ENCODE measurements at places on chromosomes 6 and 20. TPM values are rescaled to one million over a fixed set of nuclear protein-coding genes. Genes with fewer than 3 reads are reported as not detected.

The PSMF1 gene
- 133 TPM for total RNA-seq

The AK9 gene
- total RNA-seq = 7.6 TPM

The B4GALT5 gene
- total RNA-seq = 58.1 TPM

The SAMD5 gene
- 13.4 TPM for total RNA-seq

The ANGPT4 gene
- not detected for total RNA-seq

DNA sequence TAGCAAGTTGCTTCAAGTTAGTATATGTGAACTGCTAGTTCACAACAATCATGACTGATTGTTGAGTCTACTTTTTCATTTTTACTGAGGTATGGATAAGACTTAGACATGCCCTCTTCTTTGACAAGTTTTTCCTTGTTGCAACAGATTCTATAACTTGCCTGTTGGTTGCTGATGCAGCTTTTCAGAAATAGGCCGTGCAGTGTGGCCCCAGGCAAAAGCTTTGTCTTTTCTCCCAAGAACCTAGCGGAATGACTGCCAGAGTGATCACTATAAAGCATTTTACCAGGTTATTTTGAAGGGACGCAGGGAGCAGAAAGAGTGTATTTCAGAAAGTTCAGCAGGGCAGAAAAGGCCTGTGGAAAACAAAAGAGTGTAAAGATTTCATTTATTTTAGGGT, 16.0 kb downstream of the HECA start:
- DNase-seq = no peak

GRCh38 chr6:70834520-70834919, 122.3 kb downstream of the B3GAT2 start:
- DNase-seq = no peak

DNA sequence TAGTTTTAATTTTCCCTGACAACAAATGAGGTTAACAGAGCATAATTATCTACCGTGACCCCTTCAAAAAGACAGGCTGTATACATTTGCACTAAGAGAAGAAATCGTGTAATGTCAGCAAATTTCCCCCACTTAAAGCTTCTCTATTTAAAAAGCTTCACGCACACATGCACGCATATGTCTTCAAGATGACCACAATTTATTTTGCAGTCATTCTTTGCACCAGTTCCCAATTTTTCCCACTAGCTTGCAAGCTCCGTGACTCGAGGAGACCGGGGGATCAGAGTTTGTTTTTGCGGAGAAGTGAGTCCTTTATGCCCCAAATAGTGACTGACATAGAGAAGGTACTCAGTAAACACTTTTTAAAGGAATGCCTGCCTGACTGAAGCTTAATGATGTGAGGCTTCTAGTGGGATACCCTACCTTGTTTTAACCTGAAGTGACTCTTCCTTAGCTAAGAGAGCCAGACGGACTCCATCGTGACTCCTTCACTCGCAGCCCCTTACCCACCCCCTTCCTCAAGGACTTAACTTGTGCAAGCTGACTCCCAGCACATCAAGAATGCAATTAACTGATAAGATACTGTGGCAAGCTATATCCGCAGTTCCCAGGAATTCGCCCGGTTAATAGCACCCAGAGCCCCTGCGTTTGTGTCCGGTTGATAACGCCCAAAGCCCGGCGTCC, 9.3 kb upstream of the NQO2 start:
- no peak for DNase-seq

- DNase-seq = no peak
Measured at GRCh38 chr6:164661716-164662115, 647.7 kb downstream of the C6orf118 start.

DNA sequence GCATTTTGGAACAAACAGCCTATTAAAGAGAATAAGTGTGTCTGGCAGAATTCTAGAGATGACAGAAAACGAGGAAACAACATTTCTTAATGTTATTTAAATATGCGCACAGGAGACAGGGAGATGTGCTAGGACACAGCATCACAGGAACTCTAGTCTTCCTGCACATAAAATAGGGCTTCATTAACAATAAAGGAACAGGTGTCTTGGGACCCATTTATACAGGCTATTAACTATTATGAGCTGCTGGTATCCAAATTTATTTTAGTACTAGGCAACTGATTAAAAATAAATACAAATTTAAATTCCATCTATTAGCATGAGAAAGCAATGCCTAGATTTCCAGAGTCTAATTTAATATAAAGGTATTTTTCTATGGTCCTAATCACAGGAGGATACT, 102.3 kb downstream of the PDSS2 start:
- DNase-seq = no peak

DNA sequence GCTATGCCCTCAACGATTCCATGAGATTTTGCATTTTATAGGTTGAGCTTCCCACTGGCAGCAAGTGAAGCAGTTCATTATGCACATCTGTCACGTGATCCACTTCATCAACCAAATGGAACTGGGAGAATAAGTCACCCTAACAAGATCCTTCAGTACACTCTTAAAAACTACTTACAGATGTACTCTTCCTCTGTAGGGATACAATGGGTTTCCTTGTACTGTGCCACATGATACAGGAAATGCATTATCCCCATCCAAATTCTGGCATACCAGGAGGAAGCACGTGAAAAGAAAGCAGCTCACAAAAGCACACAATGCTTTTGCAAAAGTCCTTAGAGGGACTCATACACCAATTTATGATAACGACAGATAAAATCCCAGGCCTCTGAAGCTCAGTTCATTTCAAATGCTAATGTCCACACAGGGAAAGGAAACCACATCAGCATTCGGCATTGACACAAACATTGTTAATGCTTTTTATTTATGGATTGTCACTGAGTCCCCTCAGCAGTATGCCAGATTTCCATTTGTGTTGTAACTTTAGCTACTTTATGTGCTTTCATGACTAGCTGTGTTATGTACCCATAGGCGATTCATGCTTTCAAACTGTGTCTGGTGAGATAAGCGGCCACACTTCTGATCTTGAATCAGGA, 58.1 kb upstream of the REV3L start:
- DNase-seq = no peak

GRCh38 chr6:127288705-127289104, 22.0 kb downstream of the RNF146 start:
- no peak for DNase-seq

GRCh38 chr6:126919947-126920346, 198.5 kb upstream of the RSPO3 start:
- no peak for DNase-seq

- DNase-seq = no peak
Measured at GRCh38 chr6:46606338-46606737, 46.3 kb downstream of the CYP39A1 start.
